ENCODE measurements at places on chromosomes 2 and 18.

GRCh38 chr2:11644293-11644692, 25.7 kb downstream of the NTSR2 start:
- no peak for DNase-seq

- no peak for DNase-seq
Observed at GRCh38 chr18:38940863-38941531, 1375.4 kb upstream of the CELF4 start.

DNA sequence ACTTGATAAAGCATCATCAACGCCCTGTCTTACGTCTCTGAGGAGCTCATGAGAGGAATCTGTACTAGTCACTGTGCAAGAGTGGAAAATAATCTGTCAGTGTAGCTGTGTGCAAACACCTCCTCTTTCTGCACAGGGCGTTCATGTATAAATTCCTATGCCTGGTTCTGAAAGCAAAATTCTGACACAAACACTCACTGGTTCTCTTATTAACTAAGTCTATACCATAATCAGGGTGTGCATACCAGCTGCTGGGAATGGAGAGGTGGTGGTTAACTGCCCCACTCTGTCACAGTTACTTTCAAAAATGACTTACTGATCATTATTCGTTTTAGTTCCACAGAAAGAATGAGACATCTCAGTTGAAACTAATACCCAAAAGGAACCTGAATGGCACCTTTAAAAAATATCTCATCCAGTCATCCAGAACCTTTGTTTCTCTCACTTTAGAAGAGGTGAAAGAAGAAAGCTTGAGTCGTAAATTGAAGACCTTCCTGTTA, 35.7 kb downstream of the STK39 start:
- DNase-seq: no peak

- DNase-seq: no peak
Observed at GRCh38 chr2:218343591-218343990, 13.1 kb upstream of the CATIP start.

GRCh38 chr2:240469740-240470139, 34.3 kb downstream of the GPC1 start:
- DNase-seq: no peak

DNA sequence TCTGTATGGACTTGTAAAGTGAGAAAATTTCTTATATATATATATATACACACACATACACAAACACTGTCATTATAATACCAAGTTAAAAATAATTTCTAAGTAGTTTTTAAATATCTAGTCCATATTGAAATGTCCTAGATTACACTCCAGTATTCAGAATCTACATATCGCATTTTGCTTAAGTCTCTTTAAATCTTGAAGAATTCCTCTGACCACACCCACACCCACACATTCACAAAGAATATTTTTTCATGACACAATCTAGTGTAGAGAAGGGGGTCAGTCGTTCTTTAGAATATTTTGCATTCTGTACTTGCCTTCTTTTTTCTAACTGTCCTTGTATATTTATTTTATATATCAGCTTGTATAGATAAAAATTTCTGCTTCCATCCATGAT, 509.7 kb downstream of the CCDC85A start:
- no peak for DNase-seq

- DNase-seq: no peak
Observed at GRCh38 chr2:190786404-190787166, 94.0 kb upstream of the GLS start.

- no peak for DNase-seq
Observed at GRCh38 chr18:65754121-65754520, 3.3 kb downstream of the CDH7 start.

Measured in NCI-H187 (cell line).